Right renal pelvis (tissue), 4 donors: ENCODE measurements at places on chromosomes 16 and 17. TPM values are rescaled to one million over a fixed set of nuclear protein-coding genes. Genes with fewer than 3 reads are reported as not detected.

Gene KRT27
- not detected for polyA plus RNA-seq

Gene CD79B
- polyA plus RNA-seq, result 2.1 TPM

Gene NR1D1
- polyA plus RNA-seq, result 4.2 TPM

Gene RHBDF1
- polyA plus RNA-seq, result 21.4 TPM

- no peak for DNase-seq
Observed at GRCh38 chr16:2226245-2226793, 2.9 kb downstream of the E4F1 start.

- no peak for DNase-seq
Observed at GRCh38 chr16:62102588-62102987, 66.3 kb upstream of the CDH8 start.

DNA sequence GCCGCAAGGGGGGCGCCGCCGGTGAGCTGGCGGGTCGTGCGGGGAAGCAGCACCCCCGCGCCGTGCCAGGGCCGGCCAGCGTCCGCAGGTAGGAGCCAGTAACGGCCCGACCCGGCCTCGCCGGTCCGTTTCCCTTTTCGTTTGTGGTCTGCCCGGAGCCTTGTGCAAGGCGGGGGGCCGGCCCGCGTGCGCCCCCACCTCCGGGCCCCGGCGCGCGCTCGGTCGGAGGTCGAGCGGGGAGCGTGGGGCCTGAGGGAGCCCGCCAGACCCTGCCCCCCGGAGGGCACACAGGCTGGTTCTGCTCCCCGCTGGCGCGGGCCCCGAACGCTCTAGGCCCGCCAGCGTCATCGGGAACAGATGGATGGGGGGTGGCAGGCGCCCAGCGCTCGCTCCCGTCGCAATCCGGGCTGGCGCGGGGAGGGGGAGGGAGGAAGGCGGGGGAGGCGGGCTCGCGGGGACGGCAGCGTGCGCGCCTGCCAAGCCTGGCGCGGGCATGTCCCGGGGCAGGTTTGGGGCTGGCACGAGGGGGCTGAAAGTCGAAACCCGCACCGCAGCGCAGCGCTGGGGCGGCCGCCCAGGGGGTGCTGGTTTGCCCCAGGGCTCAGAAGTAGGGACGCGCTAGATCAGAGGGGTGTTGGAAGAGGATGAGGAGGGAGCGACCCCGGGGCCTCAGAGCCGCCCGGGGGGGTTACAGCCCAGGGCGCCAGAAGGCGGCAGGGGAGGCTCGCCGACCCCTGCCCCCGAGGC is 1.5 kb upstream of the GSE1 start:
- no peak for DNase-seq

DNA sequence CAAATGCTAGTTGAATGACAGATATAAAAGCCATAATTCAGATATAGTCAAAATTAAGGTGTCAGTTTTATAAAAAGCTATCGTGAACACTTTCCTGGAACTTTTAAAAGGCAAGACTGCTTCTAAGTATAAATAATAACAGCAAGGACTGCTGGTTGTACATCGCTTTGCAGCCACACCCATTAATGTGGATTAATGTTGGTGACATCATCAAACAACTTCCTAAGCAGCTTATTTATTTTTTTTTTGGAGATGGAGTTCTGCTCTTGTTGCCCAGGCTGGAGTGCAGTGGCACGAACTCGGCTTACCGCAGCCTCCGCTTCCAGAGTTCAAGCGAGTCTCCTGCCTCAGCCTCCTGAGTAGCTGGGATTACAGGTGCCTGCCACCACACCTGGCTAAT is 4.6 kb downstream of the GNA13 start:
- DNase-seq, result no peak

DNA sequence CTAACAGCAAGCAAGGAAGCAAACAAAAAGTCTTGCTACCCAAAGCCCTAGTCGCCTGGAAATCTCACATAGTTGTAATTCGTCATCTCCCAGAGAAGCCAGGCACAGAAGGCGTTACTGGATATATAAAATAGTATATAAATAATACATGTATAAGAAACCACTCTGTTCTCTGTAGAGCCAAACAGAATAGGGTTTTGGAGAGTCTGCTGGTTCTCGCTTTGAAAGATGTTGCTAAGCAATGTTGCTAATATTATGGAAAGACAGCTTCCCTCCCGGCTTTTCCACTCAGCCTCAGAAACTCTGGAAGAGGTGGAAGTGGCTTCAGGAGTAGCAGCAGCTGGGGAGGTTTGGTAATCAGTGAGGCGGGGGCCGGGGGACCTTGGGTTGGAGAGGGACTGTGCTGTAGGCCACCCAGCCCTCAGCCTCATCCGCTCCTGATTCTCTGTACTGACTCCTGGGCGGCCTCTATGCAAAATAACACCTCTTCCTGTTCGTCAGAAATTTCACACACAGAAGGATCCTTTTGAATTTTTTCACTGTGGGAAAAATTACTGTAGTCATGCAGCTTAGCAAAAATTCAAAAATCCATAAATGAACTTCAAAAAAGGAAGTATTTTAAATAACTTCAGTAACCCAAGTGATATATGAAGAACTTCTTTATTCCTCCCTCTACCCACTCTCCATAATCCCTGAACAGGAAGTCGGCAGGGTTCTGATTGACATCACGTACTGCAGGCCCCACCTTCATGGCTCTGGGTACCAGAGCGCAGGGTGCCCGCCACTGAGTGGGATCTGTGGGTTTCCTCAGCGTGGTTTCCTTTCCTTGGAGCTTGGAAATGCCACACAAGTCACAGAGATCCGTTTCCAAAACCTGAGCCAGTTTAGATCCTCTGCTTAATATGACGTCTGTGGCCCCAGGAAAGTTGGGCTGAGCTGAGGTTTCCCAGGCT is 51.4 kb downstream of the RAP1GAP2 start:
- no peak for DNase-seq

DNA sequence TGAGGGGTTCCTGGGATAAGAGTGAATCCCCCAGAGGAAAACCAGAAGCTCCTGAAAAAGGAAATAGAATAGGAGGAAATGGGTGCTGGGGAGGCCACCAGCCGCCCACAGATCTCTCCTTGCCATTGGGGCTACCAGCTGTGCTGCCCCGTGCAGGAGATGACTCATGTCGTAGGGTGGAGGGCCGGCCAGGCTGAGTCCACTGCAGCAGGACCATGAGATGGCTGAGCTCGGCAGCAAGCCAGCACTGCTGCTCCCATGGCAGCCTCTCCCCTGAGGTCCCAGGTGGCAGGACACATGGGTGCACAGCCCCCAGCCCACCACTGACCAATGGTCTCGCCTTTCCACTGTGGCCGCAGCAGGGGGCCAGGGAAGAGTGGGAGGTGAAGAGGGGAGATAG is 95.5 kb downstream of the GNAO1 start:
- no peak for DNase-seq

DNA sequence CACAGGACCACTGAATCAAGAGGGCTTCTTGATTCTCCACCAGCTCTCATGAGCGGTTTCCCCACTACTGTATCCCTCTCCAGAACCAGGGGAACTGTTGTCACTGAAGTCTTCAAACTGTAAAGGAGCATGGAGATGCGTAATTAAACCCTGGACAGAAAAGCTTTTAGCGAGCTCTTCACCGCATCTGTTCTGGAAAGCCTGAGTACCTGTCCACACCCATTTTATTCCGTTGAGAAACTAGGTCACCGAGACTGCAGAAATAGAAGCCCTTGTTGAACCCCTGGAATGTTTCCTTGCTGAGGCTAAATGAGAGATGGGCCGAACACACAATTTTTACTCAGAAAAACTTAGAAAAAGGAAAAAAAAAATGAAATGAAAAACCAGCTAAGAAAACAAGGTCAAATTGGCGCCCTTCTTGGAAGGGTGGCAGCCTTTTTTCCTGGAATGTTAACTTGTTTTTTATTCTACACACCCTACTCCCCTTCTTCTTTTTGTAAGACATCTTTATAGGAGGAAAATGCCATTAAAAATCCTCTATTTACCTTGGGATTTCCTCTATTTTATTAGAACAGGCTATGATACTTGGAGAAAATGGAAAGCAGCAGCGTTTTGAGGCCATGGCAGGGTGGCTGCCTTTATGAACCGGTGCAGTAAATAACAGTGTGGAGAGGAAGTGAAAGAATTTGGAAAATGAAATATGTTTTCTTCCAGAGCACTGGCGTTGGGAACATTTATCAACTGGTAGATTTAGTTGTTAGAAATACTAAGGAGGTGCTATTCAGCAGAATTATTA is 52.6 kb upstream of the CRISPLD2 start:
- no peak for DNase-seq

GRCh38 chr17:50186661-50187393 is 14.6 kb downstream of the COL1A1 start:
- no peak for DNase-seq

GRCh38 chr17:56700919-56701420 is 107.5 kb downstream of the NOG start:
- DNase-seq, result no peak

DNA sequence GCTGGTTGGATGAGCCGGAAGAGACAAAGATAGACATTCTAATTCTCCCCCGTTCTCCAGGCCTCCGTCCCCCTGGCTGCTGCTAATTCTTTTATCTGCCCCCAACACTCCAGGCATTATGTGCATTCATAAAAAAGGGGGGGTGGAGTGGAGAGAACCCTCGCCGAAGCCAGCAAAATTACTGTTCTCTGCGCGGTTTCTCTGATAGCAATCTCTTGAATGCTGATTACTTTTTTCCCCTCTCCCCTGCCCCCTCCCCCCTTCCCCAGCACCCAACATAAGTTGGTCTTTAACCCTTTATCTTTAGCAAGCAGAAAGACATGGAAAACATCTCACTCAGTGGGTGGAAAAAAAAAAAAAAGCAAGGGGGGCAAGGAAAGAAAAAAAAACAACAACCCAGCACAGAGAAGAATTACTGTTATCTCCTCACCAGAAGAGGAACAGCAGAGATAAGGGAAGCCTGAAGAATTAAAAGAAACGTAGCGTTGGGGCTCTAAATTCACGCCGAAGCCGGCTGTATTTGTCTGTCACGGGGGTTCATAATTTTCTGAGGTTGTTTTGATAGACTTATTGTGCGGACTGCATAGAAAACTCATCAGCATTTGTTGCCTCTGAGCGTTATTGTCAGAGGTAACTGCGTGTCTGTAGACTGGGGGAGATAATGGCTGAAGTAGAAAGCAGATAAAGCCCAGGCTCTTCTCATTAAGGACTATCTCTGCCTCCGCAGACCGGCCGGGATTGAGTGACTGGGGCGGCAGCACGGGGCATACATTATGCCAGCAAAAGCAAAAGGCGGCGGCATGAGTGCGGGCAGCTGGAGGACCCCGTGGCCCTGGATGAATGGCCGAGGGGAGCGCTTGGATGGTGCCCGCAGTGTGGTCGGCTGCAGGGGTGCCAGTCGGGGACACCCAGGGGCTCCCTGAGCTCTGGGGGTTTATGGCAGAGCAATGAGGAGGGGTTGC is 126.9 kb downstream of the MRM1 start:
- no peak for DNase-seq

DNA sequence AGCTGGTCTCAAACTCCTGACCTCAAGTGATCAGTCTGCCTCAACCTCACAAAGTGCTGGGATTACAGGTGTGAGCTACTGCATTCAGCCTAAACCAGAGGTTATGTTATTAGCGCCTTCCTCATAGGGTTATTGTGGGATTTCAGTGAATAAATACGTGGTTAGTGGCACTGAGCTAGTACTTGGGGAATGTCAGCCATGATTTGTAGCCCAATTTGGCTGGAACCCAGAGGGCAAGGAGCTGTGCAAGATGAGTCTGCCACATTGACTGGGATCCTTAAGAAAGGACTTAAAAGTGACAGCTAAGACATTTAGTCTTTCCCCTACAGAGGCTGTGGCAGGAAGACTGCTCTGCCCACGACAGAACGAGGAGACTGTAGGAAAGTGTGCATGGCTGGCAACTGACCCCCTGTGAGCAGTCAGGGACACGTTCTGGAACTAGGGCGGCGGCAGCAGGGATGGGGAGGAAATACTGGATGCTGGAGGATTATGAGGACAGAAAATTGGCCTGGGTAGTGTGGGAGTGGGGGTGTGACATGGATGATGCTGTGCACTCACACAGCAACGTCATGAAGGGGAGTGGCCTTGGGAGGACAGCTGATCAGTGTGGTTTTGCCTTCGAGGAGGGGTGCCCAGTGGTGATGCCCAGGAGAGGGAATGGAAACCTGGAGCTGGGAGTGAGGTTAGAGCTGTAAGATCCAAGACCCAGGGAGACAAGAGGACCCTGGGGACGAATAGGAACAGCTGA is 14.6 kb downstream of the ATP5PD start:
- no peak for DNase-seq

DNA sequence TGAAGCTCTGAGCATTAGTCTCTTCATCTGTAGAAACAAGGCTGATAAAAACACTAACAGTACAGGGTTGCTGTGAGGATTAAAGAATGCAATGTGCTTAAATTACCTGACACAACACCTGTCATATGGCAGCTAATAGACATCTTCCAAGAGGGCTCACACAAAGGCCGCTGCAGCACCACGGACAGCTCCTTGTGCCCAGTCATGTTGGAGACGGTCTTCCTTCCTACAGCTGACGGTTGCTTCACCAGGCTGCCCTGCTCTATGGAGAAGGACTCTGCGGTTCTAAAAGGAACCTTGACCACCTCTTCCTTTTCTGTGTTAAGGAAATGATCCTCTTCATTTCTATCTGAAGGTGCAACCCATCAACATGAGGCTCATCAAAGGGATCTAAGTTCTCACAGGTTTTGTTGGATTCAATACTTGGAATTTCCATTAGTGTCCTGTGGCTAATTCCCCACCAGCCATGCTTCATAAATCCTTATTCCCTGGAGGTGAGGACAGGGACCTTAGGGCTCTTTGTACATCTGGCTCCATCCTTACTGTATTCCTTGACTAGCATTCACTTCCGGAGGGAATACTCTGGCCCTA is 138.9 kb upstream of the CES5A start:
- peak; percentile 56 for DNase-seq
